SJSA1 (cell line): ENCODE measurements at places on chromosomes 11 and 22.

DNA sequence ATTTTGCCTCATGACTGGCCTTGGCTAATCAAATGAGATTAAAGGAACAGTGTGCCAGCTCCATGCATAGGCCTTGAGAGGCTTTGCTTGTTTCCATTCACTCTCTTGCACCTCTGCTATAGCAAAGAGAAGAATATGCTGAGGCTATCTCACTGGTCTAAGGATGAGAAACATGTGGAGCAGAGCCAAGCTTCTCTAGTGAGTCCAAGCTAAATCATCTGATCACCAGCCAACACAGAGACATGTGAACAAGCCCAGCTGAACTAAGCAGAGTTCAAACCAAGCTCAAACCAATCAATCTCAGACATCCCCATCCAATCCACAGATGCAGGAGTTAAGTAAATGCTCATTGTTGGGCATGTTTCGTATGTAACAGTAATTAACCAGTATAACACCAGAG, 69.4 kb upstream of the API5 start:
- no peak for DNase-seq

DNA sequence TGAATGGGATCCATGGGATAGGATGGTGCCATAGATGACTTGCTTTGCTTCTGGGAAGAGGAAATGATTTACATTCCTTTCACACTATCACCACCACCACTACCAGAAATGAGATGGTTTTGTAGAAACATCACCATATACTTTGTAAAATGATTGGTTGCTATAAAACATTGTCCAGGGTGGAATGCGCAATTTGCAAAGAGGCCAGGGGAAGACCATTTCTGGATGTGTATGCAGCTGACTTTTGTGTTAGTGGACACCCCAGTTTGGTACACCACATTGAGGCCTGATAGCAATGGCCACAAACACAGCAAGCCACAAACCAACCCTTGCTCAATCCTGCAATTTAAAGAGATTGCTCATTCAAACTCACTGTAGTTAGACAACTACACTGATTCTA, 56.7 kb upstream of the RCN1 start:
- DNase-seq: peak; percentile 11

GRCh38 chr11:1837171-1838076, 1.4 kb upstream of the TNNI2 start:
- peak; percentile 44 for DNase-seq

- no peak for DNase-seq
Measured at GRCh38 chr11:99327066-99327465, 306.3 kb downstream of the CNTN5 start.

- no peak for DNase-seq
Measured at GRCh38 chr11:13114566-13115379, 105.7 kb downstream of the RASSF10 start.

DNA sequence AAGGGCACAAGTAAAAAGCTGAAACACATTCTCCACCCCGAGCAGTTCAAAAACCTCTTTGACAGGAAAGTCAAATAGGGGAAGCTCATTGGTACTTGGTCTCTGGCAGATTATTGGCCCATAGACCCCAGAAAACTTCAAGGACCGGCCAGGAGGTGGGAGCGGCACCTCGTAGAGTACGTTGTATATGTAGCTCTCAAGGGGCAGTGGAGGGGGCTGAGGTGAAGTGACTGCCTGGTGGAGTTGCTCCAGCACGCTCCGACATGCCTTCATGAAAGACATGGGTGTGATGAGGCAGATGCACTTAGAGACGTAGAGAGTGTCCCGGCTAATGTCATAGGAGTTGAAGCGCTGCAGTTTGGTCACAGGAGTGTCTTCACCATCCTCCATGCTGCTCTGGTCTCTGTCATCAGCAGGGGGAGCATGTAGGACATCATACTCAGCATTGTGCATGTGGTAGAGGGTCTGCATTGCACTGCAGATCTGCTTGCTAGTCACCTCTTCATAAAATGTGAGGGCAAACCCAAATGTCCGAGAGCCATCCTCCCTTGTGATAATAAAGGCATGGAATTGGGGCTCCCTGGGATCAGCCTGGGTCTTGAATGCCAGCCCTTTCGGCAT, 61.3 kb downstream of the DENND5A start:
- DNase-seq: no peak

DNA sequence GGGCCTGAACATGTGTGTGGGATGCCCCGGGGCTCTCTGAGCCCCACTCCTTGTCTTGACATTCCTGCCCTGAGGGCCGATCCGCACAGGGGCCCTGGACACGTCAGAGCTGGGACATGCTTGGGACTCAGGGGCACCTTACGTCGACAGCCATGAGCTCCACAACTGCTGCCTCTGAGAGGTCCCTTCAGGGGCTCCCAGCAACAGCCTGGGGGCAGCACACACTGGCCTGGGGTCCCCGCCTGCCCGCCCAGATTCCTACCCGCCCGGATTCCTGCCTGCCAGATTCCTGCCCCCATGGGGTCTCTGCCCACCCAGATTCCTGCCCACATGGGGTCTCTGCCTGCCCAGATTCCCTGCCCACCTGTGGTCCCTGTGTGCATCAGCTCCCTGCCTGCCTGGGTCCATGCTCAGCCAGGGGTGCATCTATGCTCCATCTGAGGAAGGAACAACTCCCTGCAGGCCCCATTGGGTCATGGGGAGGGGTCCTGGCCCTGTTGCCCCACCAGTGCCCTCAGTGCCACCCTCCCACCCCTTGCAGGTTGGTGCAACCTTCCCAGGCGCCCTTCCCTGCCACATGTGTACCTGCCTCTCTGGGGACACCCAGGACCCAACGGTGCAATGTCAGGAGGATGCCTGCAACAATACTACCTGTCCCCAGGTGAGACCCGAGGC, 35.7 kb downstream of the MUC5B start:
- DNase-seq: no peak

DNA sequence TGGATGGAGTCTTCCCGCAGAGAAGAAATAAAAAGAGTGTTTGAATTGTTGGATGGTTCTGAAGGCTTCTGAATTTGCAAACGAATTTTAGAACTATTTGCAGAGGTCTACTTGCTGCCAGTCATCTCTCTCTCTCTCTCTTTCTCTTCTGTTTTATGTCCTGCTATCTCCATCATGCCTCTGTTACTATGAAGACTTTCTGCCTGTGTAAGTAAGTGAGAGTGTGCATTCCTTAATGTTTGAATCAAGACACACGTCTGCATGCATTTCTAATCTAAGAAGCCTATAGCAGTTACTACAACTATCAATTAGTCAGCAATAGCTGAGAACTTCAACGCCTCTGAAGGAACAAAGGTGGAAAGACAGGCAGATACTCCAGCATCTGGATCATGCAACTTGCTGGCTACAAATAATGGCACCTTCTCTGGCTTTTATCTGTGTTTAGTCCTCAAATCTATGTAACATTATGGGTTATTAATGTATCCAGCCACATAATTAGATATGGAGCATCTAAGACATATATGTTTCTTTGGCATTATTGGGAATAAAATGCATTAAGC, 191.5 kb upstream of the BLID start:
- DNase-seq: no peak

DNA sequence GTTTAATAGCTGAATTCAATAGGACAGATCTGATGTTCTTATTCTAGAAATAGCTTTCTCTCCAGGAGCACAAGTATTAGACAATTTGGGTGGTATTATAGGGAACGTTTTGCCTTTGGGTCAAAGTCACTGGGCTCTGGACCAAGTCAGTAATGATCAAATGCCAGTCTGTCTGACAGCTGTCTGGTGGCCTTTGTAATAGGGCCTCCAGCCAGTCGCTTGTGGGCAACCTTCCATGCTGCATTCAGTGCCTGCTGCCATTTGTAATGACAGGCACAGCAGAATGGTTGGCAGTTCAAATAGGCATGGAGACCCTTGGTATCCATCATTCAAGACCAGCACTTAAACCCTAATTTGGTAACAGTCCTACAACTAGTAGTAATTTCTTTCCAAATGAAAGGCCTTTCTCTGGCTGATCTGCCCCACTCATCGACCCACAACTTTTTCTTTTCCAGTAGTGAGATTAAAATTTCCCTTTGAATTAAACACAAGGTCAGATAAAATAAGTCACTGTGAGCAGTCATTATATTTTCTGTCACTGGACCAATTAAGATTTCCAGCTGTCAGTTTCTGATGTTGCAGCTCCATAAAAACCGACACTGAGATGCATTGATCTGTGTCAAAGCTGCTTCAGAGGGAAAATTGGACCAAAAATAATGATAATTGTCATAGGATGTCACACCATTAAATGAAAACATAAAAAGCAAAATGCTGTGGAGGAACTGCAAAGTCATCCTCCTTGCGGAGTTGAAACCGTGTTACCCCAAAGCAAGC, 1038.1 kb downstream of the LRRC4C start:
- no peak for DNase-seq

- DNase-seq: no peak
Measured at GRCh38 chr11:123231777-123232176, 36.7 kb upstream of the CLMP start.

GRCh38 chr22:50678218-50678650, 5.6 kb downstream of the SHANK3 start:
- no peak for DNase-seq

- DNase-seq: no peak
Measured at GRCh38 chr22:48253573-48253972, 1491.1 kb downstream of the TBC1D22A start.

- DNase-seq: no peak
Measured at GRCh38 chr11:64490562-64491216, 100.3 kb upstream of the SLC22A12 start.

GRCh38 chr22:36658900-36659299, 44.7 kb downstream of the CACNG2 start:
- DNase-seq: no peak

- no peak for DNase-seq
Measured at GRCh38 chr22:47144076-47144765, 381.8 kb downstream of the TBC1D22A start.

DNA sequence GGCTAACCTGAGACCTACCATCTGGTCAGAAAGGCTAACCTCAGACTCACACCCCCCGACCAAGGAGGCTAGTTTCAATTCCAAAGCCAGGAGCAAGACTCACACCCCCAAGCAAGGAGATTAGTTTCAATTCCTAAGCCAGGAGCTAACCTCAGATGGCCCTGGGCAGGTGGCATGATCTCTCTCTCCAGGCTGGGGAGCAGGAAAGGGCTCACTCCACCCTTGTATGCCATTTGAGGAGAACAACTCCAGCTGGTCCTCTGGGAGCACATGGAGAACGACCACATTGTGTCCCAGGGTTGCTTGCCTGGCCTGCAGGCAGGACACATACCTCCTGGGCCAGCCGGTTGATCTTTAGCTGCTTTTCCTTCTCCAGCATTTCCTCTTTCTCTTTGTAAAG, 32.6 kb downstream of the USH1C start:
- no peak for DNase-seq

GRCh38 chr11:125457814-125458343, 38.2 kb downstream of the FEZ1 start:
- DNase-seq: no peak

GRCh38 chr11:95727620-95728019, 62.0 kb downstream of the FAM76B start:
- DNase-seq: no peak

DNA sequence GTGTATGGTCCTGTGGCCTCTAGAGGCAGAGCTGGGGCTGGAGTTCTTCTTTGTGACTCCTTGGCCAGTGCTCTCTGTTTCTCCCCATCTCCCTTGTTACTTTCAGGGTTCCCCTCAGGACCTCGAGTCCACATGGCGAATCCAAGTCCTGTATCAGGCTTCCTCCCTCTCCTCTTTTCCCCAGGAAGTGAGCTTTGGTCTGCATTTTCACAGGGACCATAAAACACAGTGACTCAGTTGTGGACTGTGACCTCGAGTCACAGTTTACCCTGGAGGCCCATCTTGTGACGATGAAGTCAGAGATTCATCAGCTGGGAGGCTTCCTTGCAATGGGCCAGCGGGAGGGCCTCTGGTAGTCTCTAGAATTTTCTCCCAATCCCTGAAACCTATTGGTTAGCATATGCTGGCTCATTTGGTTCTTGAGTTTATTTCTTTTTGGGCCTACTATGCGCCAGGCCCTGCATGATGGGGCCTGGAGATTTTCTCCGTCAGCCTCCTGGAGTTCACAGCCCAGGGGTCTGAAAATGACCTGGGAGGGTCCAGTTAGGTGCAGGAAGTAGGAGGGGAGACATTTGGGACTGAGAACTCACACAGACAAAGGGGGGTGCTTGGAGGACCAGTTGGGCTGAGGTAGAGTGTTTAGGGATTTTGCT, 100.8 kb downstream of the KIAA1671 start:
- no peak for DNase-seq

GRCh38 chr11:108538022-108538424, 39.8 kb upstream of the POGLUT3 start:
- DNase-seq: no peak

- no peak for DNase-seq
Measured at GRCh38 chr11:11263238-11264005, 89.6 kb downstream of the CSNK2A3 start.

DNA sequence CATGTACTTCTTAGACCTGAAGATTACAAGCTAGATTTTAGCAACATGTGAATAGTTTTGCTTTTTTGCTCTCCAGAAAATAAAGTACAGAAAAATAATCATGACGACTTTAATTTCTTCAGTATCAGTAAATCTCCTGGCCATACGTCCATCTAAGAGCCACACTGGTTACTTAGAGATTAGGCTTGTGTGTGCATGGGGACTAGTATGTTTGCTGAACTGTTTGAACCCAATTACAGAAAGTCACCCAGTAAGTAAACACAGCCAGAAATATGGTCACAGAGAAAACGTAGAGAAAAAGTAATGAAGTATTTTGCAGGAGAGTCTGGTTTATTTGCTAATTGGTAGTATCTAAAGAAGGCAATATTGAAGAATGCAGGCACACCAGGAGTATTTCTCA, 1053.6 kb upstream of the CCDC90B start:
- DNase-seq: no peak

- DNase-seq: no peak
Measured at GRCh38 chr11:121452609-121453150, at the start of gene SORL1-AS1. Gene SORL1-AS1 (minus strand): TSS chr11:121452967.

DNA sequence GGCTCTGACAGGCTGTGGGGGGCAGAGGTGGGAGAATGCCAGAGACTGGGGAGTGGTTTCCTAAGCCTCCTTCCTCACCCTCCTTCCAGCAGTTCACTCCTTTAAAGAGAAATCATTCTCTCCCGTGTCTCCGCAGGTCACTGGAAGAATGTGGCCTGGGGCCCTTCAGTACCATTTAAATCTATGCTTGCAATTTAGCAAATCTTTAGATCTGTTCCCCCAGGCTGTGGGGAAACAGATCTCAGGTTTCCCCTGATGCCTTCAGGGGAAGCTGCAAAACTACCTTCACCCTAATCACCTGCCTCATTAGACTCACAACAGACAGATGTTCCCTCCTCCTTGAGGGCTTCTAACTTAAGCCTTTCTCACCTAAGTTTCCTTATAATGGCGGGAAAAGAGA, 55.3 kb downstream of the KIRREL3 start:
- DNase-seq: no peak

- DNase-seq: no peak
Measured at GRCh38 chr22:17152971-17153370, 6.1 kb downstream of the HDHD5 start.

DNA sequence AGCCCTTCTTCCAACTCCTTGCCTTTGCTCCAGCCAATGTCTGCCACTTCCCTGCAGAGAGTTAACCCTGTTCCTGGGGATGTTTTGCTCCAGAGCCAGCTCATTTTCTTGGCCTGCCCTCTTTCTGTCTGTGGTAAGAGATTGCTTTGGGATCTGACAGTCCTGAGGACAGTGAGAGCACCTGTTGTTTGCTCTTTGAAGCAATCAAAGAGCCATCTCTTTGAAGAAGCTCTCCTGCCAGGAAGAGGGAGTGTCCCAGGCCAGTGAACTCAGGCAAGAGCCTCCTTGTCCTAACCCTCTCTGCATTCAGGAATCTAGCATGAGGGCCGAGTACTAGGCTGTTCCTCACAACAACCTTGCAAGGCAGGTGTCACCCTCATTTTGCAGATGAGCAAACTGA, 42.2 kb downstream of the TRAF6 start:
- DNase-seq: no peak
